ENCODE measurements at places on chromosomes 7 and 10. TPM values are rescaled to one million over a fixed set of nuclear protein-coding genes. Genes with fewer than 3 reads are reported as not detected.

CALN1 gene
- not detected for total RNA-seq

SLC26A3 gene
- 0.08 TPM for total RNA-seq

GSTO2 gene
- total RNA-seq: 3.4 TPM

AQP1 gene
- not detected for total RNA-seq

GNGT1 gene
- not detected for total RNA-seq

CASD1 gene
- 21.4 TPM for total RNA-seq

ERVW-1 gene
- not detected for total RNA-seq

LEP gene
- not detected for total RNA-seq

TMEM270 gene
- total RNA-seq: not detected

TWIST1 gene
- not detected for total RNA-seq

NEUROG3 gene
- not detected for total RNA-seq

RBAK gene
- 11.8 TPM for total RNA-seq

ZP3 gene
- total RNA-seq: not detected

TBX20 gene
- total RNA-seq: not detected

PDCD11 gene
- 40.3 TPM for total RNA-seq

TCF7L2 gene
- total RNA-seq: 3.5 TPM

TAS2R4 gene
- total RNA-seq: 0.80 TPM

DGKI gene
- total RNA-seq: not detected

SEPHS1 gene
- 61.5 TPM for total RNA-seq

DOCK4 gene
- total RNA-seq: 19.1 TPM

MRC1 gene
- total RNA-seq: not detected

UPF2 gene
- 21.8 TPM for total RNA-seq

DLX6 gene
- total RNA-seq: 4.5 TPM

TUBGCP2 gene
- 44.1 TPM for total RNA-seq

THSD7A gene
- total RNA-seq: 0.07 TPM

CNPY4 gene
- 5.4 TPM for total RNA-seq

TMEM213 gene
- not detected for total RNA-seq

MCM10 gene
- total RNA-seq: 31.3 TPM

SLC13A4 gene
- total RNA-seq: not detected

C10orf90 gene
- not detected for total RNA-seq

GPAM gene
- 130 TPM for total RNA-seq

HNRNPH3 gene
- 46.0 TPM for total RNA-seq

GOLGA7B gene
- total RNA-seq: not detected

GPRIN2 gene
- not detected for total RNA-seq

PPP1R9A gene
- total RNA-seq: 18.2 TPM

HTRA1 gene
- 0.17 TPM for total RNA-seq

AKR1D1 gene
- total RNA-seq: 37.0 TPM

RNF32 gene
- not detected for total RNA-seq

NPFFR1 gene
- not detected for total RNA-seq

RTKN2 gene
- total RNA-seq: 10.8 TPM

AIMP2 gene
- 97.2 TPM for total RNA-seq

OPN1SW gene
- total RNA-seq: not detected

GNAT3 gene
- total RNA-seq: not detected

CALML5 gene
- total RNA-seq: not detected

DPP6 gene
- total RNA-seq: not detected

ZNF365 gene
- total RNA-seq: not detected

Measured in HepG2 (cell line).